ENCODE measurements at places on chromosomes 7 and 10.

- DNase-seq, result peak; percentile 88
These were observed at the start of gene NEUROD6 for GRCh38 chr7:31340603-31341002. Gene NEUROD6, minus strand, starts transcription at chr7:31340726. Its CDS starts 1,458 bp downstream, at chr7:31339268.

DNA sequence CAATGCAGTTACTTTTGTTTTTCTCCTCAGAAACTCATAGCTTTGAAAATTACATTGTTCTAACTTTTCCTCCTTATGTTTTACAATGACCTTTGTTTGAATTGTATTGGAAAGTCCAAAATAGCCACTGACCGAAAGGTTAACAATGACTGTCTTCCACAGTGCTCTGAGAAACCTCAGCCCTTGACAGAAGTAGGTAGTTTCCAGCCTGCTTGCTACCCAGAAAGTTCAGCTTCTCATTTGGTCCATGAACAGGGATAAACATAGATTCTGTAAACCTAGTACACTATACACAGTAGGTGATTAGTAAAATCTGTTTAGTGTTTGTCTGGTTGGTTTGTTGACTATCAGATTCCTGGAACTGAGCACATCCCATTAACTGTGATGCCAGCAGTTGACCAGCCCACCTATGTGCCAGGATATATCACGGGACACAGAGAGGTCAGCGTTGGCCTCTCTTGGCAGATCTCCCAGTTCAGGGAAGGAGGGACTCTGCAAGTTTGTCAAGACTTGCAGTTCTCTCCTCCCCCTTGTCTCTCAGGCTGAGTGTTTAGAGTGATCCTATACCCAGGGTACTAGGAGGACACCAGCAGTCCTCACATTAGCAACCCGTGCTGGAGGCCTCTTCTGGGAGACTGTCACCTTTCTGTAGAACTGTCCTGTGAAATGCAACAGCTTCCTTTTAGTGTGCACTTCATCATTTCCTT, 297.6 kb downstream of the ARHGAP12 start:
- no peak for DNase-seq

DNA sequence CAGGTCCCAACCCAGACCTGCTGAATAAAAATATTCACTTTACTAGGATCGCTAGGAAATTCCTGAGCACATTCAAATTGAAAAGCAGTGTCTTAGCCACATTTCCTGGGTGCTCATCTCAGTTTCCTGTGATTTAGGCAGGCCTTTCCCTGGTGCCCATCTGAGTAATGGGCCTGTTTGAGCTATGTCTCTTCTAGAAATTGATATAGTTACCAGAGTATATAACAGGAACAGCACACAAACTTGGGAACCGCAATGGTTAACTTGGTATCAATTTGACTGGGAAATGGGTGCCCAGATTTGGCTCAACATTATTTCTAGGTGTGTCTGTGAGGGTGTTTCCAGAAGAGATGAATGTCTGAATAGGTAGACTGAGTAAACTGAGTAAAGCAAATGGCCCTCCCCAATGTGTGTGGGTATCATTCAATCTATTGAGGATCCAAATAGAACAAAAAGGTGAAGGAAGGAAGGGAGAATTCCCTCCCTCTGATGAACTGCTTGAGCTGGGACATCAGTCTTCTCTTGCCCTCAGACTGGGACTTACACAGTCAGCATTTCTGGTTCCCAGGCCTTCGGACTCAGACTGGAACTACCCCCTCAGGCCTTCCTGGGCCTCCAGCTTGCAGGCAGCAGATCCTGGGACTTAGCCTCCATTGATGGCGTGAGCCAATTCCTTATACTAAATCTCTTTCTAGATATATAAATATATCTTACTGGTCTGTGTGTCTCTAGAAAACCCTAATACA, 99.1 kb downstream of the CCDC71L start:
- DNase-seq, result no peak

- no peak for DNase-seq
These were observed 430.9 kb downstream of the ACTR3B start for GRCh38 chr7:153190452-153190851.

DNA sequence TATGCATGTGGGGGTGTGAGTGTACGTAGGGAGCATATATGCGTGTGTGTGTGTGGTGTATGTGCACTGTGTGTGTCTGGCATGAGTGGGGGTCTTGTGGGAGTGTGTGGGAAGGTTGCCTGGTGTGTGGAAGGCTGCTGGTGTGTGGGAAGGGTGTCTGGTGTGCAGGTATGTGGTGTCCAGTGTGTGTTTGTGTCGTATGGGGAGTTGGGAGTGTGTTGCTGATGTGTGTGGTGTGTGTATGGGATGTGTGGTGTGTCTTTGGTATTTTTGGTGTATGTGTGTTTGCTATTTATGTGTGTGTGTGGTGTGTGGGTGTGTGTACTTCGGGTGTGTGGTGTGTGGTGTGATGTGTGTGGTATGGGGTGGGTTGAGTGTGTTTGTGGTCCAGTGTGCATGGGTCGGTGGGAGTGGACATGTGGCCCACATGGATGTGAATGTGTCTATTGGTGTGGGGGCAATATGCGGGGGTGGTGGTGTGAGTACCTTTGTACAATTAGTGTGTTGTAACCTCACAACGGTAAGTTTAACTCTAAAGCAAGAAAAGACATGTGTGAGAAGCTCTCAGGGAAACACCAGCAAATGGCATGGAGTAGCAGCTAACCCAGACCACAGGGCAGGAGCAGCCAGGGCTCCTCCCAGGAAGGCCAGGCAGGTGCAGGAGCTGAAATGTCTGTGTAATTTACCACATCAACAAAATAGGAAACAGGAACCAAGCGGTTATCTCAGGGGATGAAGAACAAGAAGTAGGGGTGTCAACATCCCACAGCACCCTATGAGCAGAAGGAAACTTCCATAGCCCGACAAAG, 11.9 kb downstream of the ANTXRL start:
- DNase-seq, result no peak

- DNase-seq, result no peak
These were observed 178.9 kb downstream of the SRPK2 start for GRCh38 chr7:105209870-105210269.

DNA sequence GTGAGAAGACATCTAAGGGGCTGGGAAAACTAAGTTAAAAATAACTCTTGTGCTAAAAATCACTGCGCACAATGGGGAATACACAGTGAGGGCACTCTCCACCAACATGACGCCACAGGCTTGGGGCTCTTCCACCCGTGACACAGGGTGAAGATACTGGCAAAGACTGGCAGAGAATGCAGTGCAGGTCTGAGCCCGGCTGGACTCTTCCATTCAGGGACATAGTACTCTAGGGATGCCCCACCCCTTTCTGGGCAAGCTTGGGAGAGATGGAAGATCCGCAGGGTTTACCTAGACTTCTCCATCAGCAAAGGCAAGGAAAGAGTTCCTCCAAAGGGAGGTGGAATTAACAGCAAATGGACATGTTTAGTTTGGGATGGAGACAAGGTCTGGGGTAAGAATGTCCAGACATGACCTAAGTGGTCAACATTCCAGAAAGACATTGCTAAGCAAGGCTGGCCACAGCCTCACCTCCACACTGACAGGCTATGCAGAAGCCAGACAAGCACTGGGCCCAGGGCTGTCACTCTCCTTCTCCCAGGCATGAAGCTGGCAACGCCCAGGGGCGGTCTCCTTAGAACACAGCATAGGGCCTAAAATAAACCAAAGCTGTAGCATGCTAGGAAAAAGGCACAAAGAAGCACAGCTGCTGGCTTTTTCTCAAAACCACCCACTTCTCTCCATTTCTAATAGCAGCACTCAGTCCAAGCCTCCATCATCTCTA, 28.1 kb downstream of the XPNPEP1 start:
- no peak for DNase-seq

GRCh38 chr7:108051454-108051853, 48.5 kb upstream of the LAMB1 start:
- no peak for DNase-seq

GRCh38 chr7:44922351-44922694, 37.0 kb upstream of the PURB start:
- no peak for DNase-seq

- DNase-seq, result no peak
These were observed 123.9 kb upstream of the SGCE start for GRCh38 chr7:94779861-94780260.

- no peak for DNase-seq
These were observed 31.6 kb downstream of the TMEM120A start for GRCh38 chr7:75962607-75963380.

- no peak for DNase-seq
These were observed 72.6 kb downstream of the AP3M1 start for GRCh38 chr10:74078037-74078436.

GRCh38 chr7:17668122-17668521, 272.2 kb downstream of the SNX13 start:
- no peak for DNase-seq

DNA sequence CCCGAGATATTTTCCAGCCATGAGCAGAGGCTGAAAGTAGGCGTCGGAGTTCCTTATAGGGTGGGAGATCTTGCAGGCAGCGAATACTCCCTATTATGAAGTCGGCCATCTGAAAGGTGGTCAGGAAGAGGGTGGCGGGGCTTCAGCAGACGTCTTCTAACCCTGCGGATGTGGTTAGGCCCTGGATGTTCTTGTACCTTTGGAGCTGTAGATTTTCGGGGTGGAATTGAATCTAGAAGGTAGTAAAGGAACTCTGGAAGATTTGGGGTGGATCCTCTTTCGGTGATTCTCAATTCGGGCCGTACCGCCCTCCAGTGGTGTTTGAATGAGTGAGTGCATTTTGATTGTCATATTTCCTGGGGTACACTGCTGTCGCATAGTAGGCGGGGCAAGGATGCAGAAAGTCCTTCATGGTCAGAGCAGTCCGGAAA, 635 bp downstream of the NUP205 start:
- DNase-seq, result peak; percentile 53

- no peak for DNase-seq
These were observed 20.2 kb downstream of the FAM204A start for GRCh38 chr10:118321724-118322575.

DNA sequence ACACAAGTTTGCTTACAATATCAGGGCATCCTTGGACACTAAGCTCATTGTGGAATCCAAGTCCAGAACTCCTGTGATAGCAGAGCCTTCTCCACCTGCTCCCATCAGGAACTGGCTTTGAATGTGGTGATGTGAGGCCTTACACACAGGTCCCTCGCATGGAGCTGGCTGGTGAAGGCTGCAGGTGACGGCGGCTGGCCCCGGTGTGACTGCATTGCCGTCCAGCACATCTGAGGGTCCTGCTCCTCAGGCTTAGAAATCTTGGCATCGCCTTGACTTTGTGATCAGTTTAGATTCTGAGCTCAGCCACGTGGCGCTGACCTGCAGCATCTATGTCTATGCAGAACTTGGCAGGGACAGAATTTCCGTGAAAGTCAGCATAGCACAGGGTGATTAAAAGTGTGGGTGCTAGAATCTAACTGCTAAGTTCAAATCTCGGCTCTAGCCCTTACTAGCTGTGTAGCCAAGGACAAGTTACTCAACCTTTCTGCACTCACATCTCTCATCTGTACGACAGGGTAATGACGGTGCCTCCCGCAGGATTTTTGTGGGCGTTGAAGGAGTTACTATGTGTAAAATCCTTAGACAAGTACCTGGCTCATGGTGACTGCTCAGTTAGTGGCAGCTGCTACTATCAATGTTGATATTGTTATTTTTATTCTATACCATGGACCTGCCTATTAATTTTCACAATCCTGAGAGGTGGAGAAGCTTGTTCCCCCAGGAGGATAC, 26.6 kb downstream of the HKDC1 start:
- no peak for DNase-seq

- no peak for DNase-seq
These were observed 28.3 kb upstream of the SVOPL start for GRCh38 chr7:138729444-138729843.

GRCh38 chr7:1674161-1675035, 4.3 kb downstream of the ELFN1 start:
- no peak for DNase-seq

DNA sequence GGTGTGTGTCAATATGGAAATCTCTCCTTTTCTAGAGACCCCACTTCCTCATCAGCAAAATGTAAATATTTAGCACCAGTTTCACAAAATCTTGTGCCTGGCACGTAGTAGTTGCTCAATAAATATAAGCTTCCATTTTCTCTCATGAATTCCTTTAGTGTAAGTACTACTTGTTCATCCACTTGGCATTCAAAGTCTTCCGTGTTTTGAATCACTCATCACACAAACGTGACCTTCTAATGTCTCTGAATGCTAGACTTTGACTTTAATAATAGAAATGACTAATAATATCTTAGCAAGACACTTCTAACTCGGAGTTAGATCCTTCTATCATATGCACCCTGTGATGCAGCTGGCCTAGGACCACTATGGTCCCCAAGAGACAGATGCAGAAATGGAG, 168.7 kb upstream of the ZNF32 start:
- DNase-seq, result no peak

DNA sequence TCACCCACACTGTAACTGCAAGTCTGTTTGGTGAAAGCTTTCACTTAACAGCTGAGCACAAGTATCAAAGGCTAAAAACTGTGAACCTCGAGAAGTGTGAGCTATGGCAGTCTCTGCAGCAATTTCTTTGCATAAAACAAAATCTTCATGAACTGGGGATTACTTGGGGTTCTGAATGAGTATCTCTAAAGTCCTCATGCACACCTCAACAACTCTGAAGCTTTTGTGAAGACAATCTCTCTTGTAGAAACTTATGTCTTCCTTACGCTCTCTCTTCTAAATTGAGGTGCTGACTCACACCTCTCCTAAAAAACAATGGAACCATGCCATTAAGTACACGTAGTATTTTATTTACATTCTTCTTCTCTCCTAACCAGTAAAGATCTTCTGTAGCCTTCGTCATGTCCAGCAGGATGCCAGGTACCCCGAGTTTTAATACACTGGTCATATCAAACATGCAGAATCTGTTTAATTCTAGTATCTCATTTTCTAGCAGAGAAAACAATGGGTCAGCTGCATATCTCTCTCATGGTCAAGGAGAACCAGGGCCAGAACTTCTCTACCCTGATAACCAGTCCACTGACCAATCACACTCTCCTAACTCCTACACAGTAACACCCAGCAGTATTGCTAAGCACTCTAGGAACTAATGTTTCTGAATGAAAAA, 76.9 kb downstream of the UBE2H start:
- DNase-seq, result no peak

DNA sequence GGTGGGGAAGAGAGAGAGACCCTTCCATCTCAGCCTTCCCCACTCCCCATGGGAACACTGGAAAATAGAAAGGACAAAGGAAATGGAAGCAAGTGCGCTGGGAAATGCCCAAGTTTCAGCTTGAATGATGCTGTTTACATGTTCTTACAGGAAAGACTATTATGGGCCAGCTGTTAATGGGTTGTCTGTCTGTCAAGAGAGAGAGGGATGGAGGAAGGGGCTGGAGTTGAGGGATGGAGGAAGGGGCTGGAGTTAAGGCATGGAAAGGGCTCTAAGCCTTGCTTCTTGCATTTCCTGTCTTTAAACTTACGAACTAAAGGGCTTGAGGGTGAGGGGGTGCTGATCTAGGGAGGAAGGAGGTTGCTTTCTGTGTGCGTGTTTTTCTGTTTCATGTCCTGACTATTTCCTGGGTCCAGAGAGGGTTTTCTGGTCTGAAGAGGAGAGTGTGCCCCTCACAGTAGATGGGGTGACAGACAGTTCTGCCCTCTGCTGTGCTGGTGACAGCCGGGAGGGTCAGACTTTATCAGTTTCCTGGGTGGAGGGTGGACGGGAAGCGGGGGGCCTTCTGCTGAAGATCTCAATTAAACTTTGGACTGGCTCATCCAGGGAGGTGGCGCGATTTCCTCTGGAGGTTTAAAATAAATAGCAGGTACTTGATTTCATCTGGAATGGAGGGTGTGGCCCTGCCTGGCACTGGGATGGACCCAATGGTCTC, 30.5 kb downstream of the GRK5 start:
- no peak for DNase-seq
